Natural killer cell (primary cell): ENCODE measurements at places on chromosomes 4 and X. TPM values are rescaled to one million over a fixed set of nuclear protein-coding genes. Genes with fewer than 3 reads are reported as not detected.

Gene NAA10
- total RNA-seq, result 73.1 TPM

Gene ADH1B
- total RNA-seq, result not detected

Gene ARR3
- not detected for total RNA-seq

Gene CLDN2
- not detected for total RNA-seq

Gene JCHAIN
- 3.5 TPM for total RNA-seq

Gene NHS
- total RNA-seq, result not detected

Gene ZNF711
- 0.75 TPM for total RNA-seq

Gene STOX2
- total RNA-seq, result 0.23 TPM

Gene LANCL3
- total RNA-seq, result 2.6 TPM

Gene EVC2
- 2.6 TPM for total RNA-seq

Gene GPRASP2
- 0.70 TPM for total RNA-seq

Gene GABRQ
- total RNA-seq, result not detected

Gene F8A2
- not detected for total RNA-seq

Gene SCML2
- 0.50 TPM for total RNA-seq

Gene UGT2B15
- not detected for total RNA-seq

Gene SPATA4
- not detected for total RNA-seq

Gene ATP2B3
- total RNA-seq, result not detected

Gene P2RY8
- total RNA-seq, result 107 TPM

Gene F8
- 2.8 TPM for total RNA-seq

Gene PDZD4
- total RNA-seq, result 101 TPM

Gene PLS3
- not detected for total RNA-seq

Gene TMEM255A
- 1.5 TPM for total RNA-seq

Gene TRIML2
- not detected for total RNA-seq

Gene GRIA2
- not detected for total RNA-seq

Gene RIPPLY1
- total RNA-seq, result not detected

Gene NSDHL
- total RNA-seq, result 7.9 TPM

Gene FOXR2
- not detected for total RNA-seq

Gene SLC49A3
- total RNA-seq, result 14.9 TPM
